ENCODE measurements at places on chromosomes 7 and 10.
A peak's percentile ranks its signal among the peaks of the same experiment; 100 is the strongest.

- DNase-seq = no peak
Observed at GRCh38 chr7:112765105-112765504, 25.1 kb downstream of the TMEM168 start.

GRCh38 chr7:5553298-5553877, 129.8 kb upstream of the TNRC18 start:
- DNase-seq = no peak

GRCh38 chr10:123259791-123260190, 105.6 kb downstream of the BUB3 start:
- no peak for DNase-seq

DNA sequence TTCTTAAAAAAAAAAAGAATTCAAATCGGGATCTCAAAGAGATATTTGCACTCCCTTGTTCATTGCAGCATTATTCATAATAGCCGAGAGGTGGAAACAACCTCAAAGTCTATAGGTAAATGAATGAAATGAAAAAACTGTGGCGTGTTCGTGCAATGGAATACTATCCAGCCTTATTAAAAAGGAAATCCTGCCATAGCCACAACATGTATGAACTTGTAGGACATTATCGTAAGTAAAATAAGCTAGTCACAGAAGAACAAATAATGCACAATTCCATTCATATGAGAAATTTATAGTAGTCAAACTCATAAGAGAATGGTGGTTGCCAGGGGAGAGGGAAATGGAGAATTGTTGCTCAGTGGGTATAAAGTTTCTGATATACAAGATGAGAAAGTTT, 37.9 kb downstream of the GRK5 start:
- DNase-seq = no peak

DNA sequence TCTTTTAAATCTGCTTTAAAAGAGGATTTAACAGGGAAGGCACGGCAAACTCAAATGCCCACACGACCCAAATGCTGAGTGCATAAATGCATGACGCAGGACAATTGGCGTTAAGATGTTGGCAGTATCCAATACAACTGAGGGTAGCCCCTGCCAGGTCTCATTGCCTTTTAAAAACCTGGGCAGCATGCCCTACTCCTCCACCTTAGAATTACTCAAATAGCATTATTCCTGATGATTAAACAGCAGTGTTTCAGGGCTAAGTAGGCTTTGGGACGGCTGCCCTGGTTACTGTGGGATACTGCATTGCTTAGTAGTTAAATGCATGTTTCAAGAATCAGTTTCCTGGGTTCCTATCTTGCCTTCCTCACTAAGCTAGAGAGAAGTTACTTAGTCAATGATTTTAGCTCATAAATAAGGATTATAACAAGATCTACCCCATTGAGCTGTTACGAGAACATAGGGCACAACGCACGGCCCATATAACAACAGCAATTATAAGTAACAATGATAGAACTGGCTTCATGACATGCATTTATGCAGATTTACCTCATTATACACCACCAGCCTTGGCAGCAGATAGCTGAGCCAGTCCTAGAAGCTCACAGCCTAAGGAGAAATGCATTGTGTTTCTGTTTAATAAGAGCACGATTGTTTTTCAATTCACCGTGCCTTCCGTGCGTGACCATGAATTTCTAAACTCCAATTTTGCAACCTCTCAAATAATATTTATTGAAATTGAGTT, 7.9 kb downstream of the TUBAL3 start:
- no peak for DNase-seq

DNA sequence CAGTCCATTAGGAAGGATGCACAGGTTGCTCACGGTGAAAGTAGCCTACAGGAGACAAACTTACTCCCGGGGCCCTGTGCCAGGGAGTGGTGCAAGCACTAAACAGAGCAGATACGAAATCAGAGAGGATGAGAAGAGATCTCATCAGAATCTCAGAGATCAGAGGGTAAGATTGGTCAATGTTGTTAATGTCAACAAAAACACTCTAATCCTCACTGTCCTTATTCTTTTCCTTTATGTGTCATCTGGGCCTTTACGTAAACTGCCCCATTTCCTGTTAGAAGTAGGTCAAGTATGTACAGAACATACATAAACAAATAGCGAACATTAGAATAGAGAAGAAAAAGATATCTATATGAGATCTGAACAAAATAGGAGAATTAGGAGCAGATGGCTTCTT, 163.1 kb downstream of the PPP1R17 start:
- no peak for DNase-seq

GRCh38 chr10:88598055-88598454, 11.5 kb downstream of the LIPJ start:
- no peak for DNase-seq

DNA sequence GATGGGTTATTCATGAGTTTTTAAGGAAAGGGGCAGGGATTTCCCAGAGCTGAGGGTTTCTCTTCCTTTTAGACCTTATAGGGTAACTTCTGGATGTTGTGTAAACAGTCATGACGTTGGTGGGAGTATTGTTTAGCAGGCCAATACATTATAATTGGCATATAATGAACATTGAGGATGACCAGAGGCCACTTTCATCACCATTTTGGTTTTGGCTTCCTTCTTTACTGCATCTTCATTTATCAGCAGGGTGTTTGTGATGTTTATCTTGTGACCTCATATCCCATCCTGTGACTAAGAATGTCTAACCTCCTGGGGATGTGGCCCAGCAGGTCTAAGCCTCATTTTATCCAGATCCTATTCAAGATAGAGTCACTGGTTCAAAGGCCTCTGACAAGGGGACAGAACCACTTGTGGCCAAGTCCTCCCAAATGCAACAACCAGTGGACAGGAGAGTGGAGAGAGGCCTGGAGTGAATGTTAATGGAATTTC, 77.3 kb upstream of the RPA3 start:
- no peak for DNase-seq

GRCh38 chr10:129556316-129556715, 89.3 kb downstream of the MGMT start:
- DNase-seq = no peak

DNA sequence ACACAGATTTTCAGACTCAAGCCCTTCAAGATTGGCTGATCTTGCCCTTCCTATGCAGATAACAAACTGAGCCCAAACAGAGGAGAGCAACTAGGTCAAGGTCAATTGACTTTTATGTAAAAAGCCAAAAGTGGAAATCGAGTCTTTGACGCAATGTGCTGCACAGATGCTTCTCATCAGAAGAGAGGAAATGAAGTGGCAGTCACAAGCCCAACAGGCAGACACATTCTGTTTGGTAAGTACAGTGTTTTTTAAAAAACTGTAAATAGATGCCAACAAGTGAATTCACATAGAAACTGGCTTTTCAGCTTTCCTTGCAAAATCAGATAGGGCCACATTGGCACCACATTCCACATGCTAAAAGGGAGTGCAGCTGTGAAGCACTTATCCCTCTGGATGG, 606.6 kb downstream of the KCNMA1 start:
- DNase-seq = no peak

DNA sequence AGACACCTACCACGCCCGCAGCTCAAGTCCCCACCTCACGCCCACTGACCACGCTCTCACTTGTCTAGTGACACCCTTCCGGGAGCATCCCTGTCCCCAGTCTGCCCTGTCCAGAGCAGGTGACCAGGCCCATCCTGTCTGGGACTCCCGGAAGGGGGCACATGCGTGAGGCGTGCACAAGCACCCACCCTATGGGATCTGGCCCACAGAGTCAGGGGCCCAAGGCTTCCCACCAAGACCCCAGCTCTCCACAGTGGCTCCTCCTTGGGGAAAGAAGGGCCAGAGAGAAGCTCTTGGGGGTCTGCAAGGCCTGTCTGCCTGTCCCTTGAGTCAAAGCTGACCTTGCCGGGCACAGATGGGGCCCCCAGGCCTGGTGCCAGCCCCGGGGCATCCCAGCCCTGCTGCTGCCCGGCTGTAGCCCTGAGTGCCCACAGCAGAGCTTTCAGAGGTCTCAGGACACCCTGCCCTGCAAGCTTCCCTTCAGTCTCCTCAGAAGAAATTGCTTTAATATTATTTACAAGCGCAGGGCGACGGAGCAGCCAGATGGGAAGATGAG, 195.0 kb downstream of the ELFN1 start:
- no peak for DNase-seq

DNA sequence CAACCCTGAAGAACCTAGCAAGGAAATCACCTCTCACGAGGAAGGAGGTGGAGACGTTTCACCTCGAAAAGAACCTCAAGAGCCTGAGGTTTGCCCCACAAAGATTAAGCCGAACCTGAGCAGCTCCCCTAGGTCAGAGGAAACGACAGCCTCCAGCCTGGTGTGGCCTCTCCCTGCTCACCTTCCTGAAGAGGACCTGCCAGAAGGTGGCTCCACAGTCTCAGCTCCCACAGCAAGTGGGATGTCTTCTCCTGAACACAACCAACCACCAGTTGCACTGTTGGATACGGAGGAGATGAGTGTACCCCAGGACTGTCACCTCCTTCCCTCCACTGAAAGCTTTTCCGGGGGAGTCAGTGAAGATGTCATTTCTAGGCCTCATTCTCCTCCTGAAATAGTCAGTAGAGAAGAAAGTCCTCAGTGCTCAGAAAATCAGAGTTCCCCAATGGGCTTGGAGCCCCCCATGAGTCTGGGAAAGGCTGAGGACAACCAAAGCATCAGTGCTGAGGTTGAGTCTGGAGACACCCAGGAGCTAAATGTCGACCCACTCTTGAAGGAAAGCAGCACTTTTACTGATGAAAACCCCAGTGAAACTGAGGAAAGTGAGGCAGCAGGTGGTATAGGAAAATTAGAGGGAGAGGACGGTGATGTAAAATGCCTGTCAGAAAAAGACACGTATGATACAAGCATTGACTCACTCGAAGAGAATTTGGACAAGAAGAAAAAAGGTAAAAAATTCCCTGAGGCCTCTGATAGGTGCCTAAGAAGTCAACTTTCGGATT, 150.2 kb downstream of the LCOR start:
- DNase-seq = no peak

DNA sequence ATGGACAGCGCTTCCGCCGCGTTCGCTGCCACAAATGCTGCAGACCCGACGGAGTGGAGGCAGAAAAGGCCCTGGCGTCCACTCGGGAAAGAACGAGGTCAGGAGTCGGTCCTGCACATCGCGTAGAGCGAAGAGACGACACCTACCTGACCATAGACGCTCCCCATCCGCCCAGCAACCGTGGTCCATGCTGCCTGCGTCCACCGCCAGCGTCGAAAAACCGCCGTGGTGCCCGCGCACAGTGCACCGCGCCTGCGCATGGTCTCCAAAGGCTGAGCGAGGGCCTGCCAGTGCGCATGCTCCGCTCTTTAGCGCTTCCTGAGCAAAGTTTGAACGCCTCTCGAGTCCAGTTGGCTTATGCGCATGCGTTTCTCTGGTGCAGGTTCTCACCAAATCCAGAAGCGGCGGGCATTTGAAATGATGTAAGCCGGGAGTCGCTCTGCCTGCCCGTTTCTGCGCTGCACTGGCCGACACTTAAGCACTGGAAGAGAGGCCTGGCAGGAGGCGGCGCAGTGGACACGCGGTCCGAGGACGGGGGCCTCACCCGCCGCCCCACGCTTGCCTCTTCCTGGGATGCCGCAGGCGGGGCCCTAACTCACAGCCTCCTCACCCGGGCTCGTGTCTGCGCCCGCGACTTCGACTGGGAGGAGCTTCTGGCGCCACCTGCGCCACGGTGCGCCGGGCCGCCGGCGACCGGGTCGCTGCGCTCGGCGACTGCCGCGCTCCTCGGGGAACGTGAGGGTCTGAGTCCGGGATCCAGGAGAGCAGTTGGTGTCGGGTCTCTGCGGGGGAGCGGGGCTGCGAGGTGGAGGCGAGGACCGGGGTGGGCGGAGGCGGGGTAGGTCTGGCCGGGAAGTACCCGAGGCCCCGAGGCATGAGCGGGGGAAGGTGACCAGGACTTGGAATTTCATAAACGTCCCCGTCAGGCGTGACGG, at the start of gene FAM24B:
Gene FAM24B (minus strand): TSS at position 243 of the 935 bp plus-strand sequence. CDS start 29,066 bp downstream, outside the sequence.
- peak; percentile 75 for DNase-seq

DNA sequence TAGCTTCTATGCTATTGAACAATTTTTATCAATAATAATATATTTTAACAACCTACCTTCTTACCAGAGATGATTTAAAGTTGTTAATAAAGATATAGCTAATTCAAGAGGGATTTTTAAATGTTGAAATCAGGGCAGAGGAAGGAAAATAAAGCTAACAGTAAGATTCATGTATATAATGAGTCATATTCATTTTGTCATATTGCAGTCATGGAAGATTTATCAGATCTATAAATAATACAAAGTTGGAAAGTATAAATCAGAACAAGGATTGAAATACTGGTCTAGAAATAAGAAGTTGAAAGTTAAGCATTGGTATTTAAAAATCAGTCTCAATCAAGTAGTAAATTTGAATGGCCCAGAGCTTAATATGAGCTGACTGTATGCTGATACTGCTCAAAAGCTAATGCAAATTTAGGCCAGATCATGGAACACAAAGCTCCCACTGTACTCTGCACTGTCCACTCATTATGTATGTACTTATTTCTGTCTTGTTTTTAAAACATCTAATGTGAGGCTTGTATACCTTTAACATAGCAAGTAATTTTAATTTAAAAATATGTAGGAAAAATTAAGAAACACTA, 196.9 kb downstream of the ZEB1 start:
- no peak for DNase-seq

DNA sequence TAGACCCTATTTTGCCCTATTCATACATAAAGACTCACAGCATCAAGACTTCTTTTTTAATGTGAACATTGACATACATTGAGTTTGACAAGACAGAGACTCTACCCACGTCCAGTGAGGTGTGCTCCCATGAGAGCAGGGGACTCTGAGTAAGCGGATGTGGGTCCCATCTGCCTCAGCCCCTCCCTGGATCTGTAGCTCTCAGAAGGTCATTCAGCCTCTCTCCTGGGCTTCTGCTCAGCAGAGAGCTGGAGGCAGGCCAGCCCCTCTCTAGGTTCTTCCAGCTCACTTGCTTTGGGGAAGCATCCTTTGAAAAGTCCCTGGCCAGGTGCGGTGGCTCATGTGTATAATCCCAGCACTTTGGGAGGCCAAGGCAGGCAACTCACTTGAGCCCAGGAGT, 146.9 kb upstream of the ZMIZ1 start:
- DNase-seq = no peak

- DNase-seq = no peak
Observed at GRCh38 chr10:70584909-70585544, 17.5 kb downstream of the PRF1 start.

- DNase-seq = no peak
Observed at GRCh38 chr10:75654772-75655171, 223.3 kb downstream of the LRMDA start.

DNA sequence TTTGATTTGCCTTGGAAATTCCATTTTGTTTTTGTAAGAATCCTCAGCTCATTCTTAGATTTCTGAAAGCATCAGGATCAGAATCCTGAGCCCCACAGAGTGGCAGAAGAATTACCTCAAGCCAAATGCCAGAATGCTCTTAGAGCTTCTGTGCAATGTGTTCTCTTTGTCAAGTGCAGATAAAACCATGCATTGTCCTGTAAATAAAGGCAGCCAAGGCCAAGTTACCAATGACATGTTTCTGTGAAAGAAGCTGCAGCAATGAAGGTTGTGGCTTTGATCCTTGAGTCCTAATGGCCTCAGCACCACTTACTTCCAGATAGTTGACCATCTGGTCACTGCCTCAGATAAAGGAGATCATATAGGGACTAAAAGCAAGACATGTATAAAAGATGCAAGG, 343.3 kb upstream of the AKR1E2 start:
- DNase-seq = no peak

GRCh38 chr7:103915680-103916357, 73.6 kb downstream of the RELN start:
- no peak for DNase-seq

GRCh38 chr7:155377071-155377837, 79.6 kb downstream of the INSIG1 start:
- no peak for DNase-seq

Measured in stimulated activated CD8-positive, alpha-beta memory T cell treated with anti-CD3 and anti-CD28 coated beads, Interleukin-7, amount 100 ng/mL, for 48 hours (primary cell).